ENCODE measurements at places on chromosomes 1 and 21. TPM values are rescaled to one million over a fixed set of nuclear protein-coding genes. Genes with fewer than 3 reads are reported as not detected.

DNA sequence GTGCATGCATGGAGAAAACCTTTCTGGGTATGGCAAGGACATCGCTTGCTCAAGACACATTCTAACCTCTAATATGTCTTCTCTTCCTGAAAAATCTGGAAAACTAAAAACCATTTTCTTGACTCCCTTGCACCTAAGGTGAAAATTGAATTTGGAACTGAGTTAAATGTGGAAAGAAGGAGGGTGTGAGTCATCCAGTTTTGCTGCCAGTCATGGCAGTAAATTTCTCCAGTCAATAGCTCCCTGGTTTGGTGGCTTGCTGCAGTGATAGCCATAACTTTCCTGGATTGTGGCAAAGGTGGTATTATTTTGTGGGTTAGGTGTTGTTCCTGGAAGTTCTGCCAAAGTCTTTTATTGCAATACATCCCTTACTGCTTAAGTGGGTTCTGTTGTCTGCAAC is 2.5 kb downstream of the ZCCHC17 start:
- H3K36me3 ChIP-seq: peaks cover 9% of the 10 kb centered on the region
- DNase-seq: no peak
- no peak overlapping the region for H3K27ac ChIP-seq
- peaks cover 29% of the 10 kb centered on the region for H3K4me1 ChIP-seq
- H3K27me3 ChIP-seq: no peaks in the 10 kb centered on the region

DNA sequence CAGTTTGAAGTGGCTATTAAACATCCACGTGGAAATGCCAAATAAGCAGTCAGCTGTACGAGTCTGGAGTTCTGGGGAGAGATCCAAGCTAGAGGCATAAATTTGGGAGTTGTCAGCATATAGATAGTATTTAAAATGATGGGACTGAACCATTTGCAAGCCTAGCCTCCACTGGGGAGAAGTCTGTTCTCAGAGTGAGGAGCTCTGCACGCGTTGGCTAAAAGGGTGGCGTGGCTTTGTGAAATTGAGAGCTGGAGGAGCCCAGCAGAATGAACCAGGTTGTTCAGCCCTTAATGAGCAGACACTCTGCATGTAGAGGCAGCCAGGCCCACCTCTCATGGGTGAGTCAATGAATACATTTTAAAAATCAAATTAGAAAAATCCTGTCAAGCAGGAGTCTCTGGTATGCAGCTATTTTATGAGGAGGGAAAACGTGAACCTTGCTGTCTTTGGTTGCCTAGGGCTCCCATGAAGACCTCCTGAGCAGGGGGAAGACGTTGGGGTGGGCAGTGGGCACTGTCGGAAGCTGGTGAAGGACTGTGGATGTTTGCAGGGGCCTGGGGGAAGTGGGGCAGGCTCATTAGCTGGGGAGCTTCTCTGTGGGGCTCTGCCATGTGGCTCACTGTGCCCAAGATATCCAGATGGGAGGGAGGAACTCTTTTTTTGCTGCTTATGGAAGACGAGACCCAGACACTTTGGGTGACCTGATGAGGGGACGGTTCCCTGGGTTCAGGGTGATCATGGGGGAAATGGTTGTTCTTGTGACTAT is 18.8 kb downstream of the TMCC2 start:
- no peaks in the 10 kb centered on the region for H3K27me3 ChIP-seq
- no peak for DNase-seq

DNA sequence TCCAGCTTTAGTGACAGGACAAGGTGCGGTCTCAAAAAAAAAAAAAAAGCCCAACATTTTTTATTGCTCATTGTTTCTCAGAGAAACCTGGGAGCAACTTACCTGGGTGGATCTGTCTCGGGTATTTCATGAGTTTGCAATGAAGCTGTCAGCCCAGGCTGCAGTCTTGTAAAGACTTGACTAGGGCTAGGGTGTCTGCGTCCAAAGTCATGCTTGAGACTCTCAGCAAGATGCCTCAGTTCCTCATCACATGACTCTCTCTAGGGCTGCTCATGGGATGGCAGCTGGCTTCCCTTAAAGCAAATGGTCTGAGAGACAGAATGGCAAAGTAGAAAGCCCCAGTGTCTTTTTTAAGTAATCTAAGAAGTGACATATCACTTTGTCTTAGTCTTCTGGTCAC is 8.1 kb downstream of the GABPA start:
- H3K27ac ChIP-seq: no peak overlapping the region
- peaks cover 8% of the 10 kb centered on the region for H3K36me3 ChIP-seq
- no peak for DNase-seq
- H3K27me3 ChIP-seq: no peaks in the 10 kb centered on the region

DNA sequence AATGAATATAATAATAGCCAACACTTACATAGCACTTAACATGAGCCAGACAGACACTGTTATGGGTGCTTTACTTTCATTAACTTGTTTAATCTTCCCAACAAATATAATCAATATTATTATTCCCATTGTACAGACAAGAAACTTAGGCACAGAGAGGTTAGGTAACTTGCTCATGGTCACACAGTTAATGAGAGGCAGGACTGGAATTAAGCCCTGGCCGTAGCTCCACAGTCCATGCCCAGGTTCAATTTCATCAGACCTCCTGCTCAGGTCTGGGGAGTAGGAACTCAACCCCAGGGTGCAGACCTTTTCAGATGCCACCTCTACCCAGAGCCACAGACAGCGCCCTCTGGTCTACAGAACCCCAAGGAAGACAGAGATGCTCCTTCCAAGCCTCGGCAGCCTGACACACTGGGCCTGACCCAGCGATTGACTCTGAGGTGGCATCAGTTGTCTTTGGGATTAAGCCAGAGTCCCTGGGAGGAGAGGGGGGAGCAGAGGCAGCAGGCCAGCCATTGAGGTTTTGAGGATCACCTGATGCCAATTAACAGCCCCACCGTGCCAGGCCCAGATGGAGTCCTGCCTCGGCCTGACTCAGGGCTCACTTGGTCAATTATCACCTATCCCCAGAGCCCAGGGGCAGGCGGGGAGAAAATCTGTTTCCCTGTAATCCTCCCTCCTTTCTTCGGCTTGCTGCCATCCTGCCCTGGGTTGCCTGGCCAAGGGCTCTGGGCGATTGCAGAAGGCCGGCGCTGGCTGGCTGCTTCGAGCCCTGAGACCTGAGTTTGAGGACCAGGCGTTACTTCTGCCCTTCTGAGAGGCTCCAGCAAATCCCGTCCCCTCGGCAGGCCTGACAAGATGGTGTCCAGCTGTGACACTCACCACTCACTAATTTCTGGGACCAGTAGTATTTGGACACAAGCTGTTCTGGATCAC is 116.7 kb downstream of the LACTBL1 start:
- H3K27ac ChIP-seq: no peak overlapping the region
- no peaks in the 10 kb centered on the region for H3K4me1 ChIP-seq
- H3K4me3 ChIP-seq: no peak overlapping the region
- H3K36me3 ChIP-seq: no peaks in the 10 kb centered on the region
- peaks cover 7% of the 10 kb centered on the region for H3K27me3 ChIP-seq
- DNase-seq: no peak

GRCh38 chr1:39819091-39819812 is 30.6 kb upstream of the BMP8B start:
- no peaks in the 10 kb centered on the region for H3K36me3 ChIP-seq
- DNase-seq: no peak
- no peak overlapping the region for H3K27ac ChIP-seq
- no peak overlapping the region for H3K4me3 ChIP-seq
- H3K27me3 ChIP-seq: peaks cover 2% of the 10 kb centered on the region

DNA sequence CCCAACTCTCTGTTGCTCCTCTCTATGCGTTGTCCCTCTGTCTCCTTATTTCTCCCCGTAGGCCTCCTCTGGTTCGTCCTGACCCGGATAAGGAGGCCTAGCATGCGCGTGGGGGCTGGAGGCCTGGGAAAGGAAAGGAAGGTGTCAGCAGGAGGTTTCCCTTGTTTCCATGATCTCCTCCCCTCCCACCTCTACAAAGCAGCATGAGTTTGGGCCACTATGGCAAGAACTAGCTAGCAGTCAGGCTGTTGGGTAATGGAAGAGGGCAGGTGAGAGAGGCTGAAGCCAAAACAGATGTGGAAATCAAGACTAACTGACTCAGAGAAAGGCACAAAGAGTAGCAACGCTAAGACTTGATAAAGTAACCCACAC is 687 bp upstream of the SEMA6C start:
- DNase-seq: no peak
- peak overlapping the region; percentile 86 for H3K4me3 ChIP-seq
- H3K36me3 ChIP-seq: no peaks in the 10 kb centered on the region
- H3K4me1 ChIP-seq: peaks cover 16% of the 10 kb centered on the region

DNA sequence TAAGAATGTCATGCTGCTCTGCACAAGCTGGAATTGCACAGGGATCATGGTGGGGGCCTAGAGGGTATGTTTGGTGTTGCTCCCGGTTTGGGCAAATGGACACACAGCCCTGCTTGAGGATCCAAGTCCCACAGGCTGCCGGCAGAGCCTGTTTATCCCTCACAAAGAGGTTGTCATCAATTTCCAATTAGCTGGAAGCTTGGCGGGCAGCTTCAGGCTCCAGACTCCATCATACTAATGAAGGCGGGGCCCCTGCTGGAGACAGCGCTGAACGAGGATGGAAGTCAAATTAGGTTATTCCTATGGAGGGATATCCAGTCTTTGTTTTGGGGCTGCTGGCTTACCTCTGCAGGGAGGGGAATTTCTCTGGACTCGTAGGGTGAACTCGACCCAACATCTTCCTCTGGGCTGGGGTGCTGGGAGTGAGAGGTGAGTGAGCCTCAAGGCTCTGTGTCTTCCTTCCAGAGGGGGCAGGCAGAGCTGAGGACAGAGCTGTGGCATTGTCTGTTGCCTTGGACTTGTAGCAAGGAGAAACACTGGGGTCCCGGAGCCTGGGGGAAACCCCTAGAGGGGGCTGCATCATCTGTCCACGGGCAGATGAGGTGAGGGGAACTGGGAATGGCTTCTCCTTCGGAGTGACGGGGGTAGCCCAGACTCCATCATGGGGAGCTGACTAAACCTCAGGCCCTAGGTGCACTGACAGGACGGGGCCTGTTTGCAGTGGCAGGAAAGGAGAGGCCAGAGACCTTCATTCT is 24.9 kb upstream of the PARP1 start:
- H3K4me3 ChIP-seq: no peak overlapping the region
- peaks cover 9% of the 10 kb centered on the region for H3K4me1 ChIP-seq
- H3K27me3 ChIP-seq: peaks cover 10% of the 10 kb centered on the region
- DNase-seq: no peak
- H3K36me3 ChIP-seq: no peaks in the 10 kb centered on the region

DNA sequence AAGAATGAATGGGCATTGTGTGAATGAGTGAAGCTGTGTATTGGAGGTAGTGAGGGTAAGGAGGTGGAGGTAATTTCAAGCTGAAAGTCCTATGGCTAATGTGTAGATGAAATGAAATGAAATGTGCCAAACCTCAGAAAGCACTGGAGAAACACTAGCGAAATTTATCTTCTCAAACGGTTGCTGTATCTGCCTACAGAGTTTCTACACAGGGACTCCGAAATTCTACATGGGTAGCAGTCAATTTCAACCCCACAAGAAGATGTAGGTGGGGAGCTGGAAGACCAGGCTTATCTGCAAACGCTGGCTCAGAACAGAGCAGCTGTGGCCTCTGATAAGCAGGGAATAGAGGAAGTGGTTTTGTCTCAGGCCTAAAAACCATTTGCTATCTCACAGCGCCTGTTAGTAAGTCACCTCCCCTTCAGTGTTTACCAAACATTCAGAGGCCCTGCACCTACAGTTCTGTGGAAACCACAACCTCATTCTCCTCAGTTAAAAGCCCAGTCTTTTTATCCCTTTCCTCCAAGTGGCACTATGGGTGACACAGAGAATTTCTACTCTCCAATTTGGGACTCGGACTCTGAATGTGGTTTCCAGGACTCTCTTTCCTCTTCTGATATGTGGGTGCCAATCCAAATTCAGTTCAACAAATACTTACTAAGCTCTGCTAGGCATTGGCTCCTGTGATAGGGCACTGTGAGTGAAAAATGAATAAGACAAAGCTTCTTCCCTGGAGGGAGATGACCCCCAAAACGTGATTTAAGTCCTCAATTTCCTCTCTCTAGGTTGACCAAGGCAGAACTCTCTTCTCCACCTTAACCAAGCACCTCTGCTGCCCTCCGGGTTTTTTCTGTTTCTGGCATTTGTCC is 17.2 kb upstream of the SLAMF6 start:
- no peaks in the 10 kb centered on the region for H3K27me3 ChIP-seq
- H3K4me1 ChIP-seq: peaks cover 52% of the 10 kb centered on the region
- DNase-seq: peak; percentile 76
- H3K27ac ChIP-seq: peak overlapping the region; percentile 94

- H3K4me3 ChIP-seq: no peak overlapping the region
- H3K36me3 ChIP-seq: no peaks in the 10 kb centered on the region
- no peaks in the 10 kb centered on the region for H3K4me1 ChIP-seq
- DNase-seq: no peak
- H3K27me3 ChIP-seq: no peaks in the 10 kb centered on the region
These were observed 364.0 kb downstream of the CAMTA1 start for GRCh38 chr1:7149080-7149838.

GRCh38 chr1:231091831-231092301 is 51.8 kb upstream of the FAM89A start:
- no peaks in the 10 kb centered on the region for H3K36me3 ChIP-seq
- H3K27me3 ChIP-seq: peaks cover 28% of the 10 kb centered on the region
- no peak overlapping the region for H3K27ac ChIP-seq
- DNase-seq: peak; percentile 29
- H3K4me1 ChIP-seq: no peaks in the 10 kb centered on the region

DNA sequence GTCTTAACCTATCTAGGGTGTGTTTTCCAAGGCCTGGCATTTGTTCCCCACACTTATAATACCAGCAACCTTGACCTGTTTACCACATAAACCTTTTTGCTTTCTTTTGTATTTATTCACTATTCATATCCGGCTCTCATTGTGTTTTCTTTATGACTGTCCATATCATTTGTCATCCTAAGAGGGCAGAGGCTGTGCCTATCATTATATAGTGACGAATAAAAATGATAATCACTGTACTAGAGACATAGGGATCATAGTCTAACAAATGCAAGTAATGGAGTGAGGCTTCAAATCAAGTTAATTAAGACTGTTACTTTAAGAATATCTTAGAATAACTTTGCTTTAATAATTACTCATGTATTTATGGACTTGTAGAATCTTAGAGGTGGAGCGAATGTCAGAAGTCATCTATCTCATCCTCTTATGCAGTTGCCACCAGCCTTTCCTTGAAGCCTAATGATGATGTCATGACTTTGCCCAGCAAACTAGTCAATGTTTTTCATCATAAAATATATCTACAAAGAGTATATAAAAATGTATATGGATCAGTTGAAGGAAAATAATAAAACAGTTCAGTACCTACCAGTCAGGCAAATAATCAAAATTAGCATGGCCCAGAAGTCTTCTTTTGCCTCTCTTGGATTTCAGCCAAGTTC is 4.7 kb upstream of the ETV3 start:
- H3K4me1 ChIP-seq: peaks cover 13% of the 10 kb centered on the region
- peaks cover 9% of the 10 kb centered on the region for H3K27me3 ChIP-seq
- no peaks in the 10 kb centered on the region for H3K36me3 ChIP-seq
- no peak overlapping the region for H3K4me3 ChIP-seq
- no peak overlapping the region for H3K27ac ChIP-seq

HSD3B1 gene
- total RNA-seq: not detected

ILDR2 gene
- total RNA-seq: 6.8 TPM

MASP2 gene
- total RNA-seq: not detected

GSTM1 gene
- 68.4 TPM for total RNA-seq

Data from activated CD4-positive, alpha-beta T cell treated with anti-CD3 and anti-CD28 coated beads, Interleukin-2, amount 10 ng/mL, durations not matched to agents 7 days and 5 days (primary cell).